Suppressor macrophage treated with lipopolysaccharide for 1 hour (primary cell): ENCODE measurements at places on chromosomes 5 and 9.

DNA sequence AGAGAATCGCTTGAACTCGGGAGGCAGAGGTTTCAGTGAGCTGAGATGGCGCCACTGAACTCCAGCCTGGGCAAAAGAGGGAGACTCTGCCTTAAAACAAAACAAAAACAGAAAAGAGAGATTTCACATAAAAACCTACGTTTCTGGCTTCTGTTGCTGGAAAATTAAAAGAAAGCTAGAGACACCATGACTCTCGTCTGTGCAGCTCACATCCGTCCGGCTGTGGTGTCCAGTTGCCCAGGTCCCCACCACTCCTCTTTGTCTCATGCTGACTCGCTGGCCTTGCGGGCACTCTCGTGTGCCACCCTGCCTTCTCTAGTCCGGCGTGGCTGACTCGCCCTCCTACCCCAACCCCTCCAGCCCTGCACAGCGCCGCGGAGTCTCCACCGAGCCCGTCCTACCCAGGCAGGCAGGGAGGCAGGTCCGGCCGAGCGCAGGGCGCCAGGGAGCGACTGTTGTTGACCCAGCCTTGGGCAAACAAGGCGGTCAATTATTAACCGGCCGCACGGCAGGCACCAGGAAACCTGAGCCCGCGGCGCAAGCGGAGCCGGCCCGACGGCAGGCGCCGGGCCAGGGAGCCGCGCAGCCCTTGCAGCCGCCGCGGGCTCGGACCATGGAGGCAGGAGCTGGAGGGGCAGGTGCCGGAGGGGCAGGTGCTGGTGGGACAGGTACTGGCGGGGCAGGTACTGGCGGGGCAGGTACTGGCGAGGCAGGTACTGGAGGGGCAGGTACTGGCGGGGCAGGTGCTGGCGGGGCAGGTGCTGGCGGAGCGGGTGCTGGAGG, at the start of gene PRRT1B:
Gene PRRT1B, plus strand, starts transcription at position 521 of the 783 bp plus-strand sequence. Its CDS starts 93 bp downstream, at position 614.
- DNase-seq: no peak

DNA sequence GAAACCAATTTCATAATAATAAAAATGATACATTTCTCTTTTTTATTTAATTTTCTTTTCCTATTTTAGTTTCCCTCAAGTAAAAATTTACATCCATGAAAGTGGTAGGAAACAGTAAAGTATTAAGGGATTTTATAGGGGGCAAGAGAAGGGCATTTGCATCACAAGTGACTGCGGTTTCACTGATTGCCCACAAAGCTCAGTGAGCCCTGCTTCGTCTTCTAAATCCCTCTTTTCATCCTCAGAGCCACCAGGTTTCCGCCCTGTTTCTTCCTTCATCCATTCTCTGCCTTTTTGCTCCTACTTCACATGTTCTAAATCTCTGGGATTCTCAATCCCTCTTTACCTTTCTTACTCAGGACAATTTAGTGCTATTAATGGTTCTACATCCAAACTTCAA, 491.4 kb downstream of the LRRC70 start:
- DNase-seq: no peak

GRCh38 chr5:171336521-171337209, 27.6 kb downstream of the TLX3 start:
- peak; percentile 68 for DNase-seq

GRCh38 chr9:110152704-110153374, 55.1 kb downstream of the C9orf152 start:
- peak; percentile 70 for DNase-seq

DNA sequence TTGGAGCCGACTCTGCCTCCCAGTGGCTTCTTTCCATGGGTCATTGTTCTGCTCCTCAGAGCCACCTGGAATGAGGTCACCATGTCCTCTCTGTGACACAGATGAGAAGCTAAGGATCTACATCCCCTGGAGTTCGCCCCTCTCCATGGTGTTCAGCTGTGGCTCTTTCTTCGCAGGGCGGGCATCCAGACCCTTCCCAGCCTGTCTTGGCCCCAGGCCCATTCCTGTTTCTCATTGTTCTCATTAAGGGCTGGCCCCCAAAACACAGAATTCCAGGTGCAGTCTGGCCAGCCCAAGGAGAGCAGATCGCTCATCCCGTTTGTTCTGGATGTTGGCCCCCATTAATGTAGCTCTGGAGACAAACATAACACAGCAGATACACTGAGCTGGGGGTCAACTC, 66.4 kb upstream of the COL15A1 start:
- no peak for DNase-seq

DNA sequence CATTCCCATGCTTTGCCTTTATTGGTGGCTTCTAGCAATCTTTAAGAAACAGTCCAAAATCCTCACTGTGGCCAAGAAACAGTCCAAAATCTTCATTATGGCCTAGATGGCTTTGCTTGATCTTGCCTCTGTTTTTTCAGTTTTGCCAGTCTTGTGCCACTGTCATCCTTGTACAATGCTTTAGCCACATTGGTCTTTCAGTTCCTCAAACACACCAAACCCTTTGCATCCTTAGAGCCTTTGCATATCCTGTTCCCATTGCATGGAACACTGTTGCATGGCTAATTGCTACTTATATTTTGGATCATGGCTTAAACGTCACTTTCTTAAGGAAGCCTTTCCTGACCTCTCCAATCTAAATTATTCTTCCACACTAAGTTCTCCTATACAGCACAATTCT, 22.1 kb downstream of the MRRF start:
- DNase-seq: peak; percentile 7

DNA sequence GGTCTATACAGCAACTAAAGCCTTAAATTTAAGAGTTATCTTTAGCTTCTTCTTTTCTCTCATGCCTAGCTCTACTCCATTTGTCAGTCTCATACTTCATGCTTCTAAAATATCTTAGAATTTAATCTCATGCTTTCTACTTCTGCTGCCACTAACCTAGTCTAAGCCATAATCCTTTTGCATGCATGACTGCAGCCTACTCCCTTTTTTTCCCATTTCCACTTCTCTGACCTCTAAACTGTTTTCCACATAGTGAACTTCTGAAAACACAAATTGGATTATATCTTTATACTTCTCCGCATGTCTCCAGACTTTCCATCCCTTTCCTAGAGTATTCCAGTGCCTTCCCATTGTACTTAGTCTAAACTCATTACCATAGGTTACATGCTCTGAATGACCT, 193.0 kb downstream of the XRCC4 start:
- no peak for DNase-seq
